ENCODE measurements at places on chromosomes 2 and 18.

DNA sequence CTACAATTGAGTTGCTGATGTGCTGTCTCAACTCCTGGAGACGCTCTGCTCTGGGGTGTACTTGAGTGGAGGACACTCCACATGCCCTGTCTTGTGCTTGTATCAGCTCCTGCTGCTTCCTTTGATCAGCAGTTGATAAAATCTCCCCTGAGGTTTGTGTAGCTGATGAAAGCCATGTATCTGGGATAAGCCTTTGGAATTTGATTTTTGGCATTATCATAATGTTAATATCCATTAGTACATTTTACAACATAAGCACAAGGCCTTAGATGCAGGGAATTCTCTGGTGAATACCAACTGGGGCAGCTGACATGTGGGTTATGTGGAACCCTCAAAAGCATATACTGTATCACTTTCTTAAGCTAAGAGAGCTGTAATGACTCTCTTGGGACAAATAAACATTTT is 222.7 kb upstream of the ITGA4 start:
- DNase-seq: peak; percentile 15

DNA sequence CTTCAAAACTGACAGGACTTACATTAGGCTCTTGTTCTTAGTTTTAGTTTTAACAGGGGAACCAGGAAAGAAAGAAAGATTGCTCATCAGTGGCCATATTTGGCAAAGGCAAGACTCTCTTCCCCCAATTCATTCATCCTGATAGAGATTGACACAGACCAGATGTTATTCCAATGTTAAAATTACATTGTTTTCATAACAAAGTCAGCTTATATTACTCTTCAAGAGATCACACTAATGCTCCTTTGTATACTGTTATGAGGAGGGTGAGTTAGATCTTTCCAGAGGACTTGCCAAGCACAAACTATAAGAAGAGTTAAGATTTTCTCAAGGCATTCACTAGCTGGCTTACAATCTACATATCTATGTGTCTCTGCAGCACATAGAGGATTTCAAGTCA is 252.1 kb downstream of the SLC8A1 start:
- no peak for DNase-seq

- no peak for DNase-seq
Observed at GRCh38 chr18:24396082-24396633, 1.5 kb downstream of the OSBPL1A start.

DNA sequence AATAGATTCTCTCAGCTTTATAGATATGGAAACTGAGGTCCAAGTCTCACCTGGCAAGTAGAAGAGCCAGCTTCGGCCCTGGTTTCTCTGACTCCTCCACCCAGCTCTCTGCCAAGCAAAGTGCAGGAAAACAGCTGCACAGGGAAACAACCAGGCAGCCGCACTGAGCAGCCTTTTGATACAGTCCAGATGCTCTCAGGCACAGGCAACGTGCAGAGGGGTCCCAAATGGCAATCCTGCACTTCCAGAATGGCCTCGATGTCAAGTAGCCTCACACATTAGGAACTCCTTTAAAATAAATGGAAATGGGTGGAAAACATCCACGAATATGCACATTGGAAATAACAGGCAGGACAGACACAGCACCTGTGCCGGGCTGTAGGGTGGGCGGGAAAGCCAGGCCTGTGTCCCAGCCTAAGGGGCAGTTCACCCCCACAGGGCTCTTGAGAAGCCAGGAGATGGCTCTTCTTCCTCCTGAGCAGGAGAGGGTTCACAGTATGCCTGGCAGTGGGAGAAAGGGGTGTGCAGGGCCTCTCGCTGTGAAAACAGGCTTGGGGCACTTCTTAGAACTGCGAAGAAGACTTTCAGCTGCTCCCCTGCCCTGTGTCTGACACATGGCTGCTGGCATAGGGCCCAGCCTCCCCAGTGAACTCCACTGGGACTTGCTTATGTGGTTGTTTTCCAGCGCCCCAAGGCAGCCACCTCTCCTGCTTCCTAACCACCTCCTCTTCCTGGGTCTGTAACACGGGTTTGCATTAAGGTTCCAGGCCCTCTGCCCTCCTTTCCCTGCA is 63.9 kb upstream of the TUBA3E start:
- DNase-seq: no peak

- peak; percentile 24 for DNase-seq
Observed at GRCh38 chr2:189633392-189633811, 27.9 kb upstream of the ASNSD1 start.

DNA sequence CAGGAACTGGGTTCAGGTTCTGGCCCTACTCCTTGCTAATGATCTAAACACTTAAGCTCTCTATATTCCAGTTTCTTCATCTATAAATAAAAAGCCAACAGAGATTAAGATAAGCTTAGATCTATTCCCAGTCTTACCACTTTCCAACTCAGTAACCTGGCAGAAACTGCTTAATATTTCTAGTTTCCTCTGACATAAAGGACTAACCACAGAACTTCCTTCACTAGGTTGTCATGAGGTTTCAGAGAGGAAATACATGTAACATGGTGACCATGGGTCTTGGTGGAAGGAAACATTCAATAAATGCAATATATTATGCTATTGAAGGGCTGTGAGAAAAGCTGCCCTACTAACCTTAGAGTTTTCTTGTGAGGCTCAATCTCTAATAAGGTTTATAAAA is 114.4 kb upstream of the PDE1A start:
- DNase-seq: no peak

GRCh38 chr2:26401739-26402541 is at the start of gene DRC1:
TSS of gene DRC1 (plus strand) at chr2:26401920. CDS start at chr2:26401990, 70 bp downstream.
- peak; percentile 88 for DNase-seq

DNA sequence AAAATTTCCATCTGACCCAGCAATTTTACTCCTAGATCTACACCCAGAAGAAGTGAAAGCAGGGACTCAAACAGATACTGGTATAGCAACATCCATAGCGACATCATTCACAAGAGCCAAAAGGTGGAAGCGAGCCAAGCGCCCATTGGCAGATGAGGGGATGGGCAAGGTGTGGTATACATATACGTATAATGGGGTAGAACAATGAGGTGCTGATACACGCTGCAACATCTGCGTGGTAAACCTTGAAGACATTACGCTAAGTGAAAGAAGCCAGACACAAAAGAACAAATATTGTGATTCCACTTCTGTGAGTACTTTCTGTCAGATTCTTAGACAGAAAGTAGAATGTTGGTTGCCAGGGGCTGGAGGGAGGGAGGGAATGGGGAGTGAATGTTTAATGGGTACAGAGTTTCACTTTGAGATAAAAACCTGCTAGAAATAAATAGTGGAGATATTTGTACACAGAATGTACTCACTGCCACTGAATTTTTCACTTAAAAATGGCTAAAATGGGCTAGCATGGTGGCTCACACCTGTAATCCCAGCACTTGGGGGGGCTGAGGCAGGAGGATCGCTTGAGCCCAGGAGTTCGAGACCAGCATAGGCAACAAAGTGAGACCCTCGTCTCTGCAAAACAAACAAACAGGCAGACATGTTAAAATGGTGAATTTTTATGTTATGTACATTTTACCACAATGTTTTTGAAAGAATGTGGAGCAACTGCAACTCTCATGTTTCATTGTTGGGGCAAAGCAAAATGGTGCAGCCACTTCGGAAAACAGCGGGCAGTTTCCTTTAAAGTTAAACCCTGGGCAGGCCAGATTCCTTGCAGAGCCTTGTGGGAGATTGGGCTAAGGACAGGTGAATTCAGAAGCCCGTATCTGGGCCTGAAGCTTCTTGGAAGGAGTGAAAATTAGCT is 103.4 kb upstream of the MYCN start:
- DNase-seq: no peak

DNA sequence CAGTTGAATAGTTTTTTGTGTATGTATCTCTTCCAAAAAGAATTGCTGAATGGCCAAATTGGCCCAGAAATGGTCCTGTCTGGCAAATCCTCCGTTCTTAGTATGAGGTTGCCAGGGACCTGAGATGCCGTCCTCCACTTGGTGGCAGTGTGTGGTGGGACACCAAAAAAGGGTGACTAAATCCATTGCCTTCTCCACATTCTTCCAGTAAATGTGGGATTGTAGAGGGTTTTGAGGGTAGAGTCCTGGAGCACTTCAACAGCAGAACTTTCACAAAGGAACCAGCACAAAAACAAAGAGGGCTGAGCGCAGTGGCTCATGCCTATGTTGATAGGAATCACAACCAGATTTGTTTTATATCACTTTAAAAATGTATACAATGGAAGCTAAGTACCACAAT is 199.9 kb downstream of the BCL2 start:
- DNase-seq: peak; percentile 19

DNA sequence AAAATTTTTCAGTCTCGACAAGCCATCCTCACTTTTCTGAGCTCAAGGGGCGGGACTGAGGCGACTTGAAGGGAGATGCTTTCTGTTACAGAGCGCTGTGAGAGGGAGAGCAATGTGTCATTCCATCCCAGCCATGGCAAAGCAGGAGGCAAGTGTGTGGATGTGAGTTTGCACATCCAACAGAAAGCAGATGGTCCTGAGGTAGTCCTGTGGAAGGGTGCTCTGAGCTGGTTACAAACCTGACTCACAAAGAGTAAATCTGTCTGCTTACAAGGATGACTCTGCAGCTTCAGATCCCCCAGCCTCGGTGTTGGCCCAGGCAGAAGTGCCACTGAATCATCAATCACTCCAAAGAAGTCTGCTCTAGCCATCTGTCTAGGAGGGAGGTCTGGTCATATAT is 482.0 kb upstream of the DCC start:
- no peak for DNase-seq

Measured in mesenchymal stem cell (in vitro differentiated cells and primary cell).